Urinary bladder (tissue), 4 donors: ENCODE measurements at places on chromosomes 2 and 18.

- no peak for DNase-seq
Measured at GRCh38 chr2:38192046-38192445, 116.1 kb upstream of the CYP1B1 start.

DNA sequence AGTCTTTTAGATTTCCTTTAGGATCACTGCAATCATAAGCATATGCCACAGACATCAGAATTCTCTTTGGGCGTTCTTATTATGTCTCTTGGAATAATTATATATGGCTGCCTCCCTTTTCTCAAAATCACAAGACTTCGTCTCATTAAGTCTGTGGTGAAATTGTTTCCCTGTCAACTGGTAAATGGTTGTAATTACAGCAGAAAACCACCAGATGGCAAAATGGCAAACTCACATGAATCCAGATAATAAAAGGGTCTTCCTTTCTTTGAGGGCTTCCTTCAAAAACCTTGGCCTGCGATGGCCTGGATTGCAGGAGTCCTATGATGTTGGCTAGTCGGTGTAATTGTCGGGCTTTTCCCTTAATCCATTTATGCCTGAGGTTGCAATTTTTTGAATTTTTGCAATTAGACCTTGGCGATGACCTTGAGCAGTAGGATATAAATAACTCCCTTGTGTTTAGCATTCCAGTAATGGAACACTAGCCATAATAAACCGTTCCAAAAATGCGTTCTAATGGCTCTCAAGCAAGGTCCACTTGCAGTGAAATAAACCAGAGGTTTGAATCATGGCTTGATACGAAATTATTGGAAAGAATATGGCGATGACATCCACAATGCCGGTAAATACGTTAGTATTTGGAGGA lies 656.4 kb downstream of the MBD2 start:
- no peak for DNase-seq

DNA sequence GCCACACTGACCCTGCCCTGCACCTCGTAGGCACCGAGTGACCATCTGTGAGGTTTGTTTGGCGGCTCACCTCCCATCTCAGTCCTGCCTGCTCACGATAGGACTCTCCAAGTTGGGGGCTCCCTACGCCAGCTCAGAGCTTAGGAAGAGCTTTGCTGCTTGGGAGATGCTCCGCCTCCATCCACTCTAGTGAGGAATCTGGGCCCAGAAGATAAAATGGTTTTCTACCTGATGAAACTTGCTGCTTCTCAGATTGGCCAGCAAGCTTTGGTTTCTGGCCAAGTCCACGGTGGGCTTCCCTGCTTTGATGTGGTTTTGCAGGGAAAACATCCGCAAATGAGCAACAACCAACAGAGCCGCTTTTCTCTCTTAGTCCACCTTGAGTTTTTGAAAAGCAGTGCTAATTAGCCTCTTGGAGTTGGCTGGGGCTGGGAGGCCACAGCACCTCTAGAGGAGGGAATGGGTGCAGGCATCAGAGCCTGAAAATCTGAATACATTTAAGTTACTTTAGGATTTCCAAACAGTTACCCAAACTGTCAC lies 42.2 kb downstream of the THNSL2 start:
- no peak for DNase-seq

DNA sequence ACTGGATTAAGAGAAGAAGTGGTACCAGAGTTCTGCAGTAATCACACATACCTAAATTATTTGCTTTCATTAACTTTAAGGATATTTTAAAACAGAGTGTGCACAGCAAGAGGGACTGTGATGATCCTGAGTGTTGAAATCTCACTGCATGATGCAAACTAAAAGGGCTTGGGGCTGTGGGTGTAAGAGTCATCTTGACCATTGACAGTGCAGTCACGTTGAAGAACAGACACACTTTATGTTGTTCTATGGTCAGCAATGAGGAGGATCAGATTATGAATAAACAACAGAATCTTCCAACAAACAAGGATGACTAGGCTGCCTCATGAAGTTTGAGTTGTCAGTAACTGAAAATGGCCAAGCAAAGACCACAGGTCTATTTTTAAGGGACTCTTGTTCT lies 87.2 kb upstream of the GALNT5 start:
- DNase-seq, result no peak

GRCh38 chr2:8122520-8122919 lies 559.3 kb upstream of the ID2 start:
- no peak for DNase-seq

DNA sequence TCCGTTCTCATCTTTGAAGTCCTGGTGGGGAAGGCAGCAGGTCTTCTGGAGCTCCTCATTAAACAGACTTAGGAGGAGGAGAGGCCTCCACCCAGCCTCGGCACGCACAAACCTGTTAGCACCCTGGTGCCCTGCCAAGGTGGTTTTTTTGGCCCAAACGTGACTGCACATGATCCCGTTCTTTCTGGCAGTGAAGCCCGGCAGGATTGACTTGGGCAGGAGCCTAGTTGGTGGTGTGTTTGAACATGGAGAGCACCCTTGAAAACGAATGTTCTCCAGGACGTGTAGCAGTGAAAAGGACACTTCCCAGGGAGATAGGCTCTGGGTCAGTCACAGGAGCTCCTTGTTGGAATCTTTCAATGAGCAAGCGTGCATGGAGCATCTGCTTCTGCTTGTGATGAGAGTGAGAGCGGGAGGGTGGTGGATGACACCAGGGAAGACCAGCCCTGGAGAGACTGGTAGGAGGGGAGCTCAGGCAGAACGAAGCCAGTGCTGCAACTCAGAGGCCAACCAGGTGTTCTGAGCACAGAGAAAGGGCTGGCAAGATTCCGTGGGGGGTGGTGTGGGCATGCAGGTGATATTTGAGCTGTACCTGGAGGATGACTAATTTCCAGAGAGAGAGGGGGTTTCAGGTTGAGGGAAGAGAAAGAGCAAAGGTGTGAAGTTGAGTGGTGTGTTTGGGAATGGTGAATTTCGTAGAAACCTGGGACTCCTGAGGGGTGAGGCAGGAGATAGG lies 73.8 kb downstream of the TANC1 start:
- DNase-seq, result no peak

DNA sequence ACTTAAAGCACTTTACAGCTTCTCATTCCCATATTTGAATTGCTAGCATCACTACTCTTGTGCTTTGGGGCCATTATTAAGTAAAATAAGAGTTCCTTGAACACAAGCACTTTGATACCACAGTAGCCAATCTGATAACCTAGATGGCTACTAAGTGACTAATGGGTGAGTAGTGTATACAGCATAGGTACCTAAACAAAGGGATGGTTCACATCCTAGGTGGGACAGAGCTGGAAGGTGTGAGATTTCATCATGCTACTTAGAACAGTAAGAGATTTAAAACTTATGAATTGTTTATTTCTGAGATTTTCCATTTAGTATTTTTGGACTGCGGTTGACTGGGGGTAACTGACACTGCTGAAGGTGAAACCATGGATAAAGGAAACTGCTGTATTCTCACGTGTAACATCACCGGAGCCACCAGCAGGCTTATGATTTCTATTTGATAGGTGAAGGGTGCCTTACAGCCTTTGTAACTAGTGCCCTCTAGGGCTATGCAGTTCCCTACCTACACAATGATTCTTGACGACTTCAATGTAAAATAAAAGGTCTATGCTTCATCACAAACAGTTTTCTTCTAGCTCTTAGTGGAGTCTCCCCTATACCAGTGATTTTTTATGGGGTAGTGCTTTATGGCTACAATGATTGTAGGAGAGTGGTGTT lies 22.1 kb upstream of the CRIM1 start:
- no peak for DNase-seq

DNA sequence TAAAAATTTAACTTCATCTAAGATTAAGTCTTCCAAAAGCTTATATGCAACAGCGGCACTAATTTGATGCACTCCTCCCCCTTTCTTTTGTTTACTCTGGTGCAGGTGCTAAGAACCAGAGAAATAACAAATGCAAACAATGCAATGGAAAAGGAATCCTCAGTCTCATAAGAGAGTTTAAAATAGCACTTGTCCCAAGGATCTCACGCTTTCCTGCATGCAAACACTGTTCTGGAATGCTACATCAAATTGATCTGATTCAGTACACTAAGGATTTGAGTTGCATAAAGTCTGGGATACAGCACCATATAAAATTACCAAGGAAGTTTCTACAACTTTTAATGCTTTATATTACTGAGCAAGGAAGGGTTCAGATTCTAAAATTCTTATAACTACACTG lies 50.5 kb downstream of the SEPTIN10 start:
- DNase-seq, result no peak

DNA sequence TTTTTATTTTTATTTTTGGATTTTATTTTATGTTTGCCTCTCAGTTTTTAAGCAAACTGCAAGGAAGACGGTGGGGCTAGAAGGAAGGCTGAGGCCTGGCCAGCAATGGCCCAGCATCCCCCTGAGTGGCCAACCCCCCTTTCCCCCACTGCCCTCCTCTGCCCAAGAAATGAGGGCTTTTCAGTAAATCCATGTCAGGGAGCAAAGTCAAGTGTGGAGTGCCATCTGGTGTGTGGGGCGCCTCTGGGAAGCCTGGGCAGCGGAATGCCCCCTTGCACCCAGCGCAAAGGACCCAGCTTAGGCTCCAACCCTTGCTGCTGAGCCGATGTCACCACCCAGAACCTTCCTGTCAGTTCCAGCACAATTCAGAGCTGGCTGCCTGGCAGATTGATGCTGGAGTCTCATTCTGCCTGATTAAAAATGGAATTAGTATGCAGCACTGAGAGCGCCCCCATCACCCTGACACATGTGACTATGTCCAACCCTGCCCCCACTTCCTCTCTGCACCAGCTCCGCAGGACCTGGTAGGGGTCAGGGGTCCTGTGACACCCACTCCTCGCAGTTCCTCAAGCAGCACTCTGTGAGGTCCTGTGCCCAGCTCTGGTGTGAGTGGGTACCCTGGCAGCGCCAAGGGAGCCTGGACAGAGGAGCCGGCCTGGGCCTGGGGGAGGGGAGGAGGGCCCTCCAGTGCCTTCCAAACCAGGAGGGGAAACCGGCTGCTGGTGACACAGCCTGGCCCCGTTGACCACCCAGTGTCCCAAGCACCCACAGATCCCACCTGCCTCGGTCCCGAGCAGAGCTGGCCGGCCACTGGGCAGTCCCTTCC lies 9.2 kb upstream of the ALPP start:
- DNase-seq, result no peak

DNA sequence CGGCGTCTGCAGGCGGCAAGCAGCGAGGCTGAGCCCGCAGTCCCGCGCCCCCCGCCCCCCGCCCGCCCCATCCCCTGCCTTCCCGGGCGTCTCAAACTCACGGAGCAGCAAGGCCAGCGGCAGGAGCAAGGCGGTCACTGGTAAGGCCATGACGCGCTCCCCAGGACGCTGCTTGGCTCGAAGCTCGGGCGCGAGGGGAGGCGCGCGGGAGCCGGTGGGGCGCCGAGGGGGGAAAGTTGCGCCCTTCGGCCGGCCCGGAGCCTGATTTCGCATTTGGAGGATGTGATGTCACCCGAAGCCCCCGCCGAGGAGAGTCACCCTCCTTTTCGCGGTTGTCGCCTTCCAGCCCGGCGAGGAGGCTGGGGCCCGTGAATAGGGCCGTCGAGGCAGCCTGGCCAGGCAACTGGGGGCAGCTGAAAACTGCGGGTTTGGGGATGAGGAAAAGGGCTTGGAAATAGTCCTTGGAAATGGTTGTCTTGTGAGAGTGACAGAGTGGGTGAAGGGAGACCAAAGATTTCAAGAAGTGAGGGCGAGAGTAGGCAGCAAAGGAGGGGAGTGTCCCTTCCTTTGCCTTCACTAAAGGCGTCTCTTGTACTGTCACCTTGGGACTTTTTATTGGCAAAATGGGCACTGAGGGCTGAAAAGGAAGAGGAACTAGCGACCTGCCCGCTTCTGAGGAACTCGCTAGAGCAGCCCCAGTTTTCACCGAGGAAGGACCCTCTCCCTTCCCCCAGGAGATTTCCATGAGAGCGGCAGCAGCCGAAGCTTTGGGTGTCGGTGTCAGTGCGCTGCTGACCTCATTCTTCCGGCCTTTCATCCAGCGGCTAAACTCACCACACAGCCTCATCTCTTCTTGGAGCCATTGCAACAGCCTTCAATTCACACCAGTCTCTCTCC lies at the start of gene CD8A:
Gene CD8A, minus strand, starts transcription at position 238 of the 897 bp plus-strand sequence. Its CDS starts 88 bp downstream, at position 150.
- DNase-seq, result no peak

DNA sequence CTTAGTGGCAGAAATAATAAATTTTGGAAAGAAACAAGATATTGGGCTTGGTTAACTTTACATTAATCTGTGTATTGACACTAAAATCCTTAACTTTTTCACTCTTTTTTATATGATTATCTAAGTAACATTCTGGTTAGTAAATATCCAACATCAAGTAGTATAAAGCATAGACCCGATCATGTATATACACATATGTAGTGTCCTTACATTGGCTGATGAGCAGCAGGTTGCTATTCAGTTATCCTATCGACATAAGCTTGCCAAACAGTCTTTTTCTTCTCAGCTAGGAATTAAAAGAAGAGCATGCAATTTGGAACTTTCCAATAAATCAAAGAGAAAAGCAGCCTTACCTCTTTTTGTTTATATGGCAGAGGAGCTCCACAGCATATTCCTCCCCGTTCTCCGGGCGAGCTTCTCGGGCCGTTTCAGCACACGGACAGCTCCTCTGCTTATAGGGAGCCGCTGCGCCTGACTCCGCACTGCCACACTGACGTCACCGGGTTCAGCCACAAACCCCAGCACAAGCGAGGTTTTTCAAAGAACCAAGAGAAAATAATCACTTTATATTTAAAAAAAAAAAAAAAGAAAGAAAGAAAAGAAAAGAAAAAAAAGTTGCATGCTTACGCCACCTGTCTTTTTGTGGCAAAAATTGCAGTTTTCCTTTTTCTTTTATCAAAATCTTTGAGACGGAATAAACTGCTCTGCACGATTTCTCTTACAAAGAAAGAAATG lies at the start of gene SCG2:
Gene SCG2, minus strand, starts transcription at position 430 of the 735 bp plus-strand sequence. CDS start 3,079 bp downstream, outside the sequence.
- peak; percentile 66 for DNase-seq

DNA sequence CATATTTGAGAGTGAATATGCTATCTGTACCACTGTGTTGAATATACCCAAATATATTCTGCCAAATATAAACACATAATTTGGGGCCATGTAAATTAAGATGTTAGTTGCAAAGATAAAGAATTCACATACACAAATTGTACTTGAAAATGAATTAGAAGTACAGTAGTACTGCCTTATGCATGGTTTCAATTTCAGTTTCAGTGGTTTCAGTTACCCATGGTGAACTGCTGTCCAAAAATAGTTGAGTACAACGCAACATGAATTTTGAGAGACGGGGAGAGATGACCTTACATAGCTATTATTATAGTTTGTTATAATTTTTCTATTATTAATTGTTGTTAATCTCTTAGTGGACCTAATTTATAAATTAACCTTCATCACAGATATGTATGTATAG lies 1313.0 kb upstream of the FAM98A start:
- DNase-seq, result no peak

- no peak for DNase-seq
Measured at GRCh38 chr2:230877116-230877758, 12.5 kb downstream of the ITM2C start.

DNA sequence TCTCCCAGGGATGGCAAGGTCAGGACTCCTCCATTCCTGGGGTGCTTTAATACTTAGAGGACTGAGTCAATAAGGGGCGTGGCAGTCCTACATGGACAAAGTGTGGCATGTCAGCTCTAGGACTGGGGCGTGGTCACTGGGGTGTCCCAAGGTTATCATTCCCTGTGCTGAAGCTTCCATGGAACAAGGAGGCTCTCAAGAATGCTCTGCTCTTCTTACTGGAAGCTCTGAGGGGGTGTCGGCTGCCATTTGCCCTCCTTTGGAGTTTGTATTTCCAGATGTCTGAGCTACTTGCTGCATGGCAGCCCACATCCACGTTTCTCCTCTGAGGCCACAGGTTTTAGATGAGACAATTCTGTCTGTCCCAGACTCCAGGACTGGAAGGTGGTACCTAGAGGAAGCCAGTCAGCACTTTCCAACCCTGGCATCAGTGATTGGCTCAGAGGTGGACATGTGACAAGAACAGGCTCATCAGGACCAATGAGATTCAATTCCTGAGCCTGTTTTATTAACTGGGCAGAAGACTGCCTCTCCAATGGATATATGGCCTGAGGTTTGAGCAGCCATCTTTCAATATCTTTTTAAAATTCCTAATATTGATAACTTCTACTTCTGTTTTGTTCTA lies 128.9 kb upstream of the ARL4C start:
- DNase-seq, result no peak
